ENCODE measurements at places on chromosomes 1 and 21. TPM values are rescaled to one million over a fixed set of nuclear protein-coding genes. Genes with fewer than 3 reads are reported as not detected.

DNA sequence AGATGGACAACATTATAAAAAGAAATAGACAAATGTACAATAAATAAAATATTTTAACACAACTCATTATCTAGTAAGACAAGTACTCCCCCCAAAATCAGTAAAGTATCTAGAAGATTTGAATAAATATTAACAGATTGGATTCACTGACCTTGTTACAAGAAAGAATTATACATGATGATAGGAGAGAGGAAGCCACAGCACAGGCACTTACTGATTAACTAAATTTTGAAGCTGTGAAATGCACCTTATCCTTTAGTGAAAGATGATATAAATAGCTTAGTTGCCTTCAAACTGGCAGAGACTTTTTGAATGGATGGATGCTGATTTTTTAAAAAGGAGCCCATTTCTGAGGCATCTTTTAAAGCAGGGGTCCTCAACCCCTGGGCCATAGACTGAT is 8.5 kb downstream of the CR1 start:
- no peaks in the 10 kb centered on the region for H3K4me1 ChIP-seq
- H3K4me3 ChIP-seq: no peak overlapping the region
- no peak for DNase-seq
- H3K27me3 ChIP-seq: peaks cover 20% of the 10 kb centered on the region
- H3K36me3 ChIP-seq: no peaks in the 10 kb centered on the region

NOS1AP gene
- total RNA-seq: 27.9 TPM

FCRL4 gene
- total RNA-seq: not detected

- no peak overlapping the region for H3K27ac ChIP-seq
- peaks cover 6% of the 10 kb centered on the region for H3K27me3 ChIP-seq
- no peak overlapping the region for H3K4me3 ChIP-seq
- no peak for DNase-seq
- H3K4me1 ChIP-seq: no peaks in the 10 kb centered on the region
- H3K36me3 ChIP-seq: no peaks in the 10 kb centered on the region
Measured at GRCh38 chr1:213772128-213773063, 215.4 kb upstream of the PROX1 start.

Measured in Panc1 (cell line).